ENCODE measurements at places on chromosomes 12 and 14. TPM values are rescaled to one million over a fixed set of nuclear protein-coding genes. Genes with fewer than 3 reads are reported as not detected.

OTOGL gene
- 1.4 TPM for total RNA-seq

DNA sequence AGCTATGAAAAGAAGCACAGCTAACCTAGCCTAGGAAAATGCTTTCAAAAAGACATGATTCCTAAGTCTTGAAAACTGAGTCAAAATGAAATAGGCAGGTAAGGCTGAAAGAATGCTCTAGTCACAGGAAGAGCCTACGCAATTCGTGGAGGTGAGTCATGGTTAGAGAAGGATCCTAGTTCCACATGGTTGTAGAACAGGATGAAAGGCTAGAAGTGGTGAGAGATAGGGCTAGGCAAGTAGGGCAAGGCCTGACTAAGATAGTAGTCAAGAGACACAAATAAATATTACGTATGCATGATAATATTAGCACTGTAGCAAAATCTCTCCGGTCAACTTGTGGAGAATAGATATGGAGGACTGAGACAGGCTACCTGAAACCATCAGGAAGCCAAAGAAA lies 47.2 kb downstream of the PLCZ1 start:
- no peak for DNase-seq

DNA sequence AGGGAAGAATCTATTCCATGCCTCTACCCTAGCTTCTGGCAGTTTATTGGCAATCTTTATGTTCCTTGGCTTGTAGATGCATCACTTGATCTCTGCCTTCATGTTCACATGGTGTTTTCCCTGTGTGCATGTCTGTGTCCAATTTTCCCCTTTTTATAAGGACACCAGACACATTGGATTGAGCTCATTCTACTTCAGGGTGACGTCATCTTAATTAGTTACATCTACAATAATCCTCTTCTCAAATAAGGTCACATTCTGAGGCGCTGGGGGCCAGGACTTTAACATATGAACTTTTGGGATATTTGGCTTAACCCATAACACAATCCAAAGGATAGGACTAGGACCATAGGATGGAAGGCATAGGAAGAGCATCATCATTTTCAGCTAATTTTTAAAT lies 101.4 kb downstream of the KCNMB4 start:
- DNase-seq: no peak

- no peak for DNase-seq
Observed at GRCh38 chr12:10600988-10601387, 12.4 kb downstream of the MAGOHB start.

GRCh38 chr14:32713856-32714255 lies 224.8 kb upstream of the NPAS3 start:
- DNase-seq: no peak

GRCh38 chr14:67996235-67996634 lies 176.7 kb downstream of the RAD51B start:
- DNase-seq: no peak

DNA sequence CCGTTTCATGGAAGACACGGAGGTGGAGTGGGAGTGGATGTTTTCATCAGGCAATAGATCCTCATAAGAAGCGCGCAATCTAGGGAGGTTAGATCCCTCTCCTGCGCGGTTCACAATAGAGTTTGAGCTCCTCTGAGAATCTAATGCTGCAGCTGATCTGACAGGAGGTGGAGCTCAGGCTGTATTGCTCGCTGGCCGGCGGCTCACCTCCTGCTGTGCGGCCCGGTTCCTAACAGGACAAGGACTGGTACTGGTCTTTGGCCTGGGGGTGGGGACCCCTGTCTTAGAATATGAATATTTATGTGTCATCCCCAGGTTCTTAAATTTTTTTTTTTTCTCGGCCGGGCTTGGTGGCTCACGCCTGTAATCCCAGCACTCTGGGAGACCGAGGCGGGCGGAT lies 36.7 kb downstream of the PRICKLE1 start:
- no peak for DNase-seq

DNA sequence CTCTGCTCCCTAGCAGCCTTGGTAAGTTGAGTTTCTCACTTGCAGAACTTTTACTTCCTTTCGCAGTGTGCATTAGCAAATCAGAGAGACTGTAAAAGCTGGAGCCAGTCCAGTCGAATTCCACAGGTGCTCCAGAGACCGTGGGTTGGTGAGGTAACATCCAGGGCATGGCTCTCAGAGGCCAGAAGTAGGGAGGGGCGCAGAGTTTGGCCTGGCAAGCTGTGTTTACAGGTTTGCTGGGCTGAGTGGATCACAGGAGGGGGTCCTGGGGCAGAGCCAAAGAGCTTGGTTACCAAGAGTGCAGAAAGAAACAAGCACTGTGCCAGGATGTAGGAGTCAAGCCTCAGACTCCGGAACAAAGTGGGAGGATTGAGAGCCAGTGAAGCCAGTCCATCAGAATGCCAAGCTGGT lies 10.2 kb upstream of the BHLHE41 start:
- DNase-seq: peak; percentile 94

GRCh38 chr14:91283666-91284065 lies 39.2 kb upstream of the GPR68 start:
- DNase-seq: no peak

DNA sequence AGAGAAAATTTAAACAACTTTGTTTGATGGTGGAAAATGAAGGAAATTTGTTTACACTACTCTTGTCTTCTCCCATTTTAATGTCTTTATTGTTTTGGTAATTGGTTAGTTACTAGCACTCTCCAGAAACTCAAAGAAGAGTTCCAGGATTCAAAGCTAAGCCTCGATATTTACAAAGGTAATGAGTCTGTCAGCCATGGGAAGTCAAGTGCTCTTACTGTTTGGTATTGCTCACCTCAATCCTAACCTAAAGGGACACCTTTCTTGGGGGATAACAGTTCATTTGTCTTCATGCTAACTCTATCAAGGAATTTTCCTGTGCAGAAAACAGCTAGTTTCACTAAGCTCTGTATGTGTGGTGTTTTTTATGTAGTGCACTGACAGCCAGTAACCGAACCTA lies 222.9 kb upstream of the LMO3 start:
- no peak for DNase-seq

All from Daoy (cell line).